B cell (primary cell): ENCODE measurements at places on chromosomes 1 and 21. TPM values are rescaled to one million over a fixed set of nuclear protein-coding genes. Genes with fewer than 3 reads are reported as not detected.

The OR14K1 gene
- total RNA-seq = not detected in 2 replicates

The ENAH gene
- total RNA-seq = 1.3 and 1.6 TPM in 2 replicates

The ROR1 gene
- total RNA-seq = 16.0 and 16.3 TPM in 2 replicates

The ADIPOR1 gene
- 44.2 and 46.6 TPM in 2 replicates for total RNA-seq

The MYOG gene
- not detected in 2 replicates for total RNA-seq

The HES5 gene
- not detected in 2 replicates for total RNA-seq

The ADAMTSL4 gene
- total RNA-seq = 0.34 TPM in 1 of 2 replicates, not detected in the other

GRCh38 chr1:203206129-203206687 lies 19.7 kb upstream of the CHI3L1 start:
- no peaks in the 10 kb centered on the region for H3K4me1 ChIP-seq
- no peak overlapping the region for H3K4me3 ChIP-seq
- H3K36me3 ChIP-seq = no peaks in the 10 kb centered on the region
- DNase-seq = no peak
- no peak overlapping the region for H3K27ac ChIP-seq
- H3K27me3 ChIP-seq = no peaks in the 10 kb centered on the region

- H3K36me3 ChIP-seq = peaks cover 2% of the 10 kb centered on the region
- no peaks in the 10 kb centered on the region for H3K4me1 ChIP-seq
- no peak overlapping the region for H3K27ac ChIP-seq
- no peak overlapping the region for H3K4me3 ChIP-seq
- no peaks in the 10 kb centered on the region for H3K27me3 ChIP-seq
Observed at GRCh38 chr1:28286111-28286510, 26.8 kb downstream of the SESN2 start.

DNA sequence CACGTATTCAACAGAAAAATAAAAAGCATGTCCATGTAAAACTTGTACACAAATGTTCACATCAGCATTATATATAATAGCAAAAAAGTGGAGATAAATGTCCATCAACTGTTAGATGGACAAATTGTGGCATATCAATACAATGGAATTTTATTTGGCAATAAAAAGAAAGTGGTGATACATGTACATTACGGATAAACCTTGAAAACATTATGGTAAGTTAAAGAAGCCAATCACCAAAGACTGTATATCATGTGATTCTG lies 76.9 kb downstream of the EIF4G3 start:
- no peaks in the 10 kb centered on the region for H3K27me3 ChIP-seq
- no peak overlapping the region for H3K27ac ChIP-seq
- peaks cover 6% of the 10 kb centered on the region for H3K36me3 ChIP-seq
- H3K4me1 ChIP-seq = no peaks in the 10 kb centered on the region

GRCh38 chr1:225409051-225409450 lies 18.8 kb downstream of the LBR start:
- H3K4me1 ChIP-seq = peaks cover 5% of the 10 kb centered on the region
- no peak for DNase-seq
- H3K4me3 ChIP-seq = no peak overlapping the region

- H3K4me3 ChIP-seq = no peak overlapping the region
- DNase-seq = no peak
- no peaks in the 10 kb centered on the region for H3K4me1 ChIP-seq
Observed at GRCh38 chr1:54289712-54290233, 89.8 kb downstream of the MRPL37 start.

DNA sequence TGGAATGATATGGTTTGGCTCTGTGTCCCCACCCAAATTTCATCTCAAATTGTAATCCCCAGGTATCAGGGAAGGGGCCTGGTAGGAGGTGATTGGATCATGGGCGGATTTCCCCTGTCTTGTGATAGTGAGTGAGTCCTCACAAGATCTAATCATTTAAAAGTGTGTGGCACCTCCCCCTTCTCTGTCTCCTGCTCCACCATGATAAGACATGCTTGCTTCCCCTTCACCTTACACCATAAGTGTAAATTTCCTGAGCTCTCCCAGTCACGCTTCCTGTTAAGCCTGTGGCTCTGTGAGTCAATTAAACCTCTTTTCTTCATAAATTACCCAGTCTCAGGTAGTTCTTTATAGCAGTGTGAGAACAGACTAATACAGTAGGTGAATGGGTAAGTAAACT lies 109.3 kb downstream of the DMRTB1 start:
- no peaks in the 10 kb centered on the region for H3K4me1 ChIP-seq
- H3K27me3 ChIP-seq = peaks cover 2% of the 10 kb centered on the region
- no peaks in the 10 kb centered on the region for H3K36me3 ChIP-seq
- no peak overlapping the region for H3K27ac ChIP-seq
- no peak for DNase-seq

GRCh38 chr1:163796394-163796821 lies 474.7 kb downstream of the NUF2 start:
- no peaks in the 10 kb centered on the region for H3K27me3 ChIP-seq
- no peaks in the 10 kb centered on the region for H3K36me3 ChIP-seq
- DNase-seq = no peak
- no peak overlapping the region for H3K27ac ChIP-seq
- H3K4me1 ChIP-seq = no peaks in the 10 kb centered on the region

GRCh38 chr1:40838045-40838979 lies 23.9 kb downstream of the CITED4 start:
- H3K27ac ChIP-seq = no peak overlapping the region
- no peaks in the 10 kb centered on the region for H3K36me3 ChIP-seq
- no peaks in the 10 kb centered on the region for H3K27me3 ChIP-seq
- H3K4me1 ChIP-seq = no peaks in the 10 kb centered on the region
- DNase-seq = no peak
